ENCODE measurements at places on chromosomes 3 and 15. TPM values are rescaled to one million over a fixed set of nuclear protein-coding genes. Genes with fewer than 3 reads are reported as not detected.

The NPTN gene
- 43.3 TPM for total RNA-seq

The TRPM1 gene
- not detected for total RNA-seq

The CACNA1D gene
- 5.7 TPM for total RNA-seq

The GOLGA8N gene
- 5.2 TPM for total RNA-seq

The BCHE gene
- 42.3 TPM for total RNA-seq

The TTLL13 gene
- not detected for total RNA-seq

The ALS2CL gene
- total RNA-seq: 5.2 TPM

The SLC28A1 gene
- total RNA-seq: 0.52 TPM

The LRRIQ4 gene
- total RNA-seq: not detected

The WNT7A gene
- total RNA-seq: not detected

The SI gene
- total RNA-seq: not detected

The STRIT1 gene
- 1.0 TPM for total RNA-seq

The SPINT1 gene
- total RNA-seq: under 0.01 TPM

The TRIM59 gene
- total RNA-seq: 6.3 TPM

The ROBO1 gene
- total RNA-seq: 20.4 TPM
